ENCODE measurements at places on chromosomes 12 and 14.

DNA sequence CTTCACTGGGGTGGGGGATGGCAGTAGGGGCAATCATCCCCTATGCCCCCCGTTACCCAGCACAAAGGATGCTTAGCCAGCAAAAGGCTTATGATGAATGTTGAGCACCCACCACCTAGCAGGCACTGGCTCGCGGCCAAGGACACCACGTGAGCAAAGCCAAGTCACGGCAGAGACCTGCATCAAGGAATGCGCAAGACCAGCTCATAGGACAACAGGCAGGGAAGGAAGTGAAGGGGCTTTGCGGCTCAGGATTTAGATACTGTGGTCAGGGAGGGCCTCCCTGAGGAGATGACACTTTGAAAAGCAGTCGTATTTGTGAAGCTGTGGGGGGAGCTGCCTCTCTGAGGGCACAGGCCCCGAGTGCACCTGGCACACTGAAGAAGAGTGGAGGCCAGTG, 32.8 kb downstream of the SH2B3 start:
- DNase-seq = no peak

DNA sequence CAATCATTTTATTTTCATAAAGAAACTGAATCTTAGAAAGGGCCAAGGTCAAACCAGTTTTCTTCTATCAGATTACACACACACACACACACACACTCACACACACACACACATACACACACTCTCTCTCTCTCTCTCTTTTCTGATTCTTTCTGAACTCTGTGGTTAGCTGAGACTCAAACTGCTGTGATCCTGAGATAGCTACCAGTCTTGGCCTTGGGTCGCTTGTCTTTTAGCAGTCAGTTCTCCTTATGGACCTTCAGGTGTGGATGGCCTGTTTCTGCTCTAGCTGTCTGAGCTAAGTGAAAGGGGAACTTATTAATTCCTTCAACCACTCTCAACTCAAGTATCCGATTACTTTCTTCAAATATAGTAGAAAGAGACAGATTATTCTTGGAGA, 145.1 kb downstream of the GRIP1 start:
- no peak for DNase-seq

DNA sequence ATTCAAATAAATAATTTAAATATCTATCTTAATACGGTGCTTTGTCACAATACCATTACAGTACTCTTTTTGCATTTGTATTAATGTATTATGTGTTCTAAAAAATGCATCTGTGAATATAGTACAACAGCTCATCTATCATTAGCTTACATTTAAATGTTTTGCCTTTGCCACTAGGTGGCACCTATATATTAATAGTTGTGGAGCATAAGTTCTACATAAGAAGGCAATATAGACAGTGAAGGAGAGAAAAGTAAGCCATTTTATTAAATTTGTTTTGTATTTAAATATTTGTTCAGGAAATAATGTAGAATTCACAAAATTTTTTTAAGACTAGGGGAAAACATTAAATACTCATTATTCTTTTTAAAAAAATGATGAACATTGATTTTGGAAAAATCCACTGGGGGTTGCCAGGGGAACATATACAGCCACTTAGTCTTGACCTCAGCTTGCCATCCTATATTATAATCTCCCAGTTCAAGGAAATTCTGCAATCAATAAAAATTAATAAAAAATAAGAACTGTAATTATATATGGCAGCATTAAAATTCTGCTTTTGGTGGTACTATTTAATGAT, 9.8 kb downstream of the CCER1 start:
- DNase-seq = no peak

DNA sequence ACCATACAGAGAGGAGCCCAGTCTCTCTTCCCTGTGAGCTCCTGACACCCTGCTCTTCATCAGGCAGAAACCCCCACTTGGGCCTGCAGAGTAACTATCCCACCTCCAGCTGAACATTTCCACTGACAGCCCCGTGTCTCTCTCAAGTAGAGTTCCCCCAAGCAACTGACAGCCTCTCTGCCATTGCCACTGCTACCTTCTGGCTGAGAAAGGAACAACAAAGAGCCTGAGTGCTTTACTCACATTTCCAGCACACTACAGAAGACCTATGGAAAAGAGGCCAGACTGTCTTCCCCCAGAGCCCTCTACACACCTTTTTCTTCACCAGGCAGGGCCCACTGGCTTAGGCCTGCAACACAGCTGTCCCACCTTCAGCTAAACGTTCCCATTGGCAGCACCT, 18.4 kb upstream of the ASCL1 start:
- DNase-seq = no peak

DNA sequence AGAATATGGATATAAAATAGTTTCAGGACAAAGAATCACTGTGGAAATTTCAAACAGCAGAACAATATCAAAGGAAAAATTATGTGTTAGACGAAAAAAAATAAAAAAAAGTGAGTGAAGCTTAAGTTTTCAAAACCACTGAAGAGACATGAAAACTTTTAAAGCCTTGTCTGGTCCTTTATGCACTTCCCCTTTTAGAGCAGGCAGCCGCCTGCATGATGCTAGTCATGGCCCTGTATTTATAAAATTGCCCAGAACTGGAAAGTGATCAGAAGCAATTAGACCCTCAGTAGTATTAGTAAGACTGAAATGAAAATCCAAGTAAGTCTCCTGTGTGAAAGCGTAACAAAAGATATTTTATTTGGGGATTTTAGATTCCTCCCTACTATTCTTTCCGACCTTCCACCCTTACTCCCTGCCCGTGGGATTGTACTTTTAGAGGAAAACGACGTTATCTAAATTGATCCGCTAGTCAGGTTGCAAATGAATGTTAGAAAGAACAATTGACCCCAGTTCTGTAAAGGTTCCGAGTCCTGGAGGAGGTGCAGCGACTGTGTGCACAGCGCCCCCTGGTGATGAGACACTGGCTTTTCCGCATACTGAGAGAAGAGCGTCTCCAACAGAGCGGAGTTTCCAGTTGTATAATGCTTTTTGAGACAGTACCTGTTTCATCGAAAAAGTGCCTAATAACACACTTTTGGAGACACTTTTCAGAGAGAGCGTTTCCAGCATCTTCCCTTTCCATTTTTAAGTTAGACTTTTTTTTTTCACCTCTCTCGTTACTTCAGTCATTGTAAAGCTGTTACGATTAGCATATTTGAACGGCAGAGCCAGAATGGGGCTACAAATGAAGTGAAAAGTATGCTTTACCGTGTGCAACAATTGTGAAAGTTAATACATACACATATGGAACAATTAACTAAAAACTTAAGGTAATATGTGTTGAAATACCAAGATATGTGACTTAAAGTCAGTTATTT, 12.4 kb downstream of the MGST1 start:
- DNase-seq = peak; percentile 78

DNA sequence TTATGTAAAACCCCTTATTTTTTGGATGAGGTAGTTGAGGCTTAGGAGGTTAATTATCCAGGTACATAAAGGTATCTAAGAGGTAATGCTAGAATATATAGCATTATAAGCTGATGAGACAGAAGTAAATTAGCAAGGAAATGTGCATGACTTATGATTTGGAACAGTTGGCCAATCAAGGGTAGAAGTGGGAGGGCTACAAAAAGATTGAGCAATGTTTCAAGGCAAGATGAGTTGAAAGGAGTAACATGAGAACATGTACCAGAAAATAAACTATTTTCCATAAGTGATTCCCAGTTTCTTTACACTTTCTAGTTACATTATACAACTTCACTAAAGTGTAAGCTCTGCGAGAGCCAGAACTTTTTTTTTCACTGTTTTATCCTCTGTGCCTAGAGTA, 290.9 kb downstream of the LRIG3 start:
- DNase-seq = no peak

- no peak for DNase-seq
Observed at GRCh38 chr14:88955455-88955854, 131.0 kb downstream of the TTC8 start.

DNA sequence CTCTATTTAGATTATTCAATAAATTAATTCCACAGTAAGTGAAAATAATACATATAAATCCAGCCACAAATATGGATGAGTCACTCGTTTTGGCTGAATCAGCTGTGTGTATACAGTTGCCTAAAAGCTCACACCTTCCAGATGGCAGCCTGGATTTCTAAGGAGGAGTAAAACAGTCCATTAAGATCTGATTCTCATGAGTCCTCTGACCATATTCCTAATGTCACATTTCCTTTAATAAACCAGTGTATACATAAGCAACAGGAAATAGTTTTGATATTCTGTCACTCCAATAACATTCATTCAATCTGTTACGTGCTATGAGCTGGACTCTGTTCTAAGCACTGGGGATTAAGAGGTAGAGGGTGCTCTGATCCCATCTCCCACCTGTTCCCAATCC, 21.8 kb downstream of the MDM1 start:
- DNase-seq = no peak

GRCh38 chr12:126704609-126705008, 1562.4 kb upstream of the TMEM132C start:
- DNase-seq = no peak

DNA sequence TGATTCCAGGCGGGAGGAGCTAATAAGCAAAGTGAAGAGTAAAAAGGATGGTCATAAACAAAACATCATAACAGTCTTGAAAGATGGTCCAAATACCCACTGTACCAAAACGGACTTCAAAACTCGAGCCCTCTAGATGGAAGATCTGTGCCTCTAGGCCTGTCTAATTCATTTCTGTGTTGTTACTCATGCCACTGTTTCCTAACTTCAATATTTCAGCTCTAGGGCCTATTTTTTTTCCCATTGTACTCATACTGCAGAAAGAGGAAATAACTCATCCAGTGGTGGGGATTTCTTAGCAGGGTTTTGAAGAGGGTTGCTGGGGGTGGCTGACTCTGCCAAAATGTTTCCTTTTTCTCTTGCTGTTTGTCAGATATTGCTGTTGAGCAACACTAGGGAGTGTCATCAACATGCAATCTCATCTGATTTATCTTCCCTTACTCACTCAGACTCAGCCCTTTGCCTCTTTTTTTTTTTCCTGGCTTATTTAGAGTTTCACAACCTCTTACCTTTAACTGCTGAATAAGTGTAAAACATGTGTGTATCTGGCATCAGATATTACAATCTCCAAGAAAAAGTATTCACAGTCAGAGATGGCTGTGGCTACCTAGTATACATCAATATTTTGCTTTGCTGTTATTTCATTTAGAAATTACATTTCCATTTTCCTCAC, 189.6 kb downstream of the DUSP6 start:
- DNase-seq = no peak

- DNase-seq = no peak
Observed at GRCh38 chr12:14601692-14602478, 34.2 kb upstream of the PLBD1 start.

GRCh38 chr14:78767436-78767835, 597.3 kb downstream of the NRXN3 start:
- DNase-seq = no peak

DNA sequence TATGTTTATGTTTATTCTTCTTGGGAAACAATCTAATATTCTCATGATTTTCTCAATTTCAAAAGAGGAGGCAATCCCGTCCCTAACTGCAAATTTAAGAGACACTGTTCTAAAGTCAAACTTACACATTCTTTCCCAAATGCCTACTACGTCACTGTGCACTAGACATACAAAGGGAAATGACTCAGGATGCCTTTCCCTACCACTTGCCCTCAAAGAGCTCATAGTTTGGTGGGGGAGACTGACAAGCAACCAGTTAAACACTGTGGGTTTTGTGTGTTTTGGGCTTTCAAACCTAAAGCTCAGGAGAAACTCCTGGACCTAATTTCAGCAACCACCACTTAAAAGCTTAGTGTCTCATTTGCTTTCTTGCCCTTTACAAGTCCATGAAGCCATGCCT, 58.4 kb downstream of the ATP2B1 start:
- no peak for DNase-seq

- no peak for DNase-seq
Observed at GRCh38 chr12:93072340-93072739, 143.2 kb upstream of the EEA1 start.

DNA sequence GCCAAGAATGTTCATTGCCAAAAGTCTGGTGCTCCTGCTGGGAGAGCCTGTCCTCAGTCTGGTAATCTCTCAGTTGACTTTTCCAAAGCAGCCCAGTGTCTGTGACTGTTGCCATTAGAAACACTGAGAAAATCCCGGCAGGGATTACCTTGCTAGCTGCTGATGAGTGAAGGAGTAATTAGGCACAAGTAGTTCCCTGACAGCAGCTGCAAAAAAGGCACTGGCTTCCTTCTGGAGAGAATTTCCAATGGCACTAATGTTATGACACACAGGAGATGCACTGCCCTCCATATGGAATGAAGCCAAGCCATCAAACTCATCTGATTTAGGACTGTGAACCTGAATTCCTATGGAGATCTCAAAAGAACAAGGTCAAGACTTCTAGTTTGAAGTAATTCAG, 1321.2 kb upstream of the SEL1L start:
- DNase-seq = no peak

- no peak for DNase-seq
Observed at GRCh38 chr14:27686137-27686536, 1080.5 kb upstream of the FOXG1 start.

GRCh38 chr12:39417916-39418315, 25.0 kb downstream of the KIF21A start:
- no peak for DNase-seq

DNA sequence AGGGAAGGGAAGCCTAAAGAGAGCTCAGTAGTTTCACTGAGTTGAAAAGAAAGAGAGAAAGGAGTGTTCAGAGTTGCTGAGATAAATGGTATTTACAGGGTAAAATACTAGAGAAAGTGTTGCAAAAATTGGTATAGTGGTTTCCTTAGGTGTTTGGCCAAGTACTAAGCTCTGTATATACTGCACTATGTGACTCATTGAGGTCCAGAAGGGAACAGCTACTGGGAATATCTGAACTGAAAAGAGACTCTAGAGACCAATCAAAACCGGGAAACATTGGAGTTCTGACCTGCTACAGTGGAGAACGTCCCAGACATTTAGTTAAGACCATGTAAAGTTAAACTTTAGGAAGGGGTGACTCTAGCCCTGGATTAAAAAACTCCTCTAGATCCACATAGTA, 42.7 kb upstream of the ALX1 start:
- no peak for DNase-seq

DNA sequence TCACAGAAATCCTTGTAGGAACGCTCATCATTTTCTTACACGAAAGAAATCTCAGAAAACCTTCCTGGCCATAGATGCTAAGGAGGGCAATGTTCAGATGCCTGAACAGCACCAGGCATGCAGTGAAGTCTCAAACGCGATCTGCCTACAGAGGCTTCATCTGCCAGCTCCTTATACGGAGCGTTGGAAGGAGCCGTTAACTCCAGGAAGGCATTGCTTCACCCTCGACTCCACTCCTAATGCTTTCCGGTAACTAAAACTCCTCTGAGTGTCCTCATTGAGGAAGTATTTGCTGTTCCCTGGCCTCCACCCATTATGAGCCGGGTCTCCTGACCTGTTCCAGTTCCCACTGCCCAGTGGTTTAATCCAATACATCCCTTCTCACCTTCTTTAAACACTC, 502.7 kb downstream of the BCL11B start:
- DNase-seq = no peak

- DNase-seq = no peak
Observed at GRCh38 chr14:78228702-78229327, 58.6 kb downstream of the NRXN3 start.

GRCh38 chr12:39157696-39158342, 252.4 kb upstream of the CPNE8 start:
- DNase-seq = no peak

Measured in nephron progenitor cell (in vitro differentiated cells).